ENCODE measurements at places on chromosomes 11 and 22. TPM values are rescaled to one million over a fixed set of nuclear protein-coding genes. Genes with fewer than 3 reads are reported as not detected.

PRAME gene
- 0.93 TPM for total RNA-seq

GTSE1 gene
- total RNA-seq: 34.6 TPM

STARD10 gene
- 17.8 TPM for total RNA-seq

B3GAT1 gene
- 10.2 TPM for total RNA-seq

BTG4 gene
- total RNA-seq: not detected

TEX54 gene
- 1.0 TPM for total RNA-seq

LRRC10B gene
- not detected for total RNA-seq

SPDYC gene
- not detected for total RNA-seq

PDGFB gene
- total RNA-seq: not detected

NXPE2 gene
- not detected for total RNA-seq

KCTD14 gene
- 0.45 TPM for total RNA-seq

KCNJ1 gene
- not detected for total RNA-seq

MUC15 gene
- total RNA-seq: not detected

DNA sequence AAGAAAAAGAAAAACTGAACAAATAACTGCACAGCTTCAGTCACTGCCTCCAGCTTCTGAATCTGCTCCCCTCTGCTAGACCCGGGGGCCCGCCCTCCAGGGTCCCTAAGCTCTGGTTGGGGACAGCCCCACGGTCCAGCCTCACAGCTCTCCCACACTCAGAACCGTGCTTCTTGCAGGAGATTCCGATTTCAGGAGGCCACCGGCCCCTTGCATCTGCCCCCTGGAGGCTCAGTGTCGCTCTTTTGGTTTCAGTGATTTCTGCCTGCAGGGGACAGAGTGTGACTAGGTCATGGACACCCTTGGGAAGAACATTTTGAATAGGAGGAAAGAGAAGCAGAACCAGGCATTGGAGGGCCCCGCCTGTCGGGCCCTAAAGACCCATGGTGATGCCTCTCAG, 23.1 kb upstream of the RPS3 start:
- H3K27me3 ChIP-seq: no peaks in the 10 kb centered on the region
- no peak for DNase-seq
- H3K4me3 ChIP-seq: no peak overlapping the region

- H3K4me3 ChIP-seq: peak within 1 kb of the TSS; percentile 66
- peaks cover 8% of the 10 kb centered on the region for H3K36me3 ChIP-seq
- peak within 1 kb of the TSS; percentile 65 for H3K27ac ChIP-seq
- DNase-seq: peak; percentile 87
These were observed at the start of gene RIN1 for GRCh38 chr11:66336234-66337102. Gene RIN1, minus strand, starts transcription at chr11:66336434. Its CDS starts 32 bp downstream, at chr11:66336402.

DNA sequence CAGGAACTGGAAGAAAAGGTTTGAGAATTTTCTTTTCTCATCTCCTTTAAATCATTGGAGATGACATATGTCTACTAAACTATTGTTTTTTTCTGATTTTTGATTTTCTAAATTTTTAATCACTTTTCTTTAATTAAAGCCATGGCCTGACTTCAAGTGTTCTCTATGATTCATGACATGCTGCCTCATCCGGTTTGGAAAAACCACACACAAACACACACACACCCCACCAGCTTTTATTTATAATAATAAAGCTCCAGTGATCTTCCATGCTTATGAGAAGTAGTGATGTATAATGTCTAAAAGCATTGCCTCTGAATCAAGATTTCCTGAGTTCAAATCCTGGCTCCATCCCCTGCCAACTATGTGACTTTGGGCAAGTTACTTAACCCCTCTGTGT, 179.2 kb downstream of the SPON1 start:
- H3K4me1 ChIP-seq: no peaks in the 10 kb centered on the region
- DNase-seq: no peak
- no peak overlapping the region for H3K27ac ChIP-seq
- H3K27me3 ChIP-seq: peaks cover 3% of the 10 kb centered on the region

DNA sequence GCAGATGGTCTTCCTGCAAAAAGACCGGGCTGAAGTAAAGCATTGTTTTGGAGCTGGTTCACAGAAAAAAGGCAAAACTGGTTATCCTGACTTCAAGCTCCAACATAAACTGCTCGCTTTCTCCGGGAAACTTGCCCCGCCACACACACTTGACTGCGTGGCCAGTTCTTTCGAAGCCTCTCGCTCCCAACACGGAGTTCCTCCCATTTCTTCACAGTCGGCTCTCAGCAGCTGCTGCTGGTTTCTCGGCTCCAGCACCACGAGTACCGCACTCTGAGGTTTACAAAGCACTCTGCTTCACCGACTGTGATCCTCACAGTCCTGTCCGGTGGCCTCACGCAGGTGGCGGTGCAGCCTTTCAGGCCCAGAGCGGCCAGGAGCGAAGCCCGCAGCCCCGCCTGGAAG, 264 bp downstream of the CHEK1 start:
- no peak for DNase-seq
- H3K4me3 ChIP-seq: peak overlapping the region; percentile 90
- H3K27me3 ChIP-seq: no peaks in the 10 kb centered on the region
- peaks cover 23% of the 10 kb centered on the region for H3K4me1 ChIP-seq

DNA sequence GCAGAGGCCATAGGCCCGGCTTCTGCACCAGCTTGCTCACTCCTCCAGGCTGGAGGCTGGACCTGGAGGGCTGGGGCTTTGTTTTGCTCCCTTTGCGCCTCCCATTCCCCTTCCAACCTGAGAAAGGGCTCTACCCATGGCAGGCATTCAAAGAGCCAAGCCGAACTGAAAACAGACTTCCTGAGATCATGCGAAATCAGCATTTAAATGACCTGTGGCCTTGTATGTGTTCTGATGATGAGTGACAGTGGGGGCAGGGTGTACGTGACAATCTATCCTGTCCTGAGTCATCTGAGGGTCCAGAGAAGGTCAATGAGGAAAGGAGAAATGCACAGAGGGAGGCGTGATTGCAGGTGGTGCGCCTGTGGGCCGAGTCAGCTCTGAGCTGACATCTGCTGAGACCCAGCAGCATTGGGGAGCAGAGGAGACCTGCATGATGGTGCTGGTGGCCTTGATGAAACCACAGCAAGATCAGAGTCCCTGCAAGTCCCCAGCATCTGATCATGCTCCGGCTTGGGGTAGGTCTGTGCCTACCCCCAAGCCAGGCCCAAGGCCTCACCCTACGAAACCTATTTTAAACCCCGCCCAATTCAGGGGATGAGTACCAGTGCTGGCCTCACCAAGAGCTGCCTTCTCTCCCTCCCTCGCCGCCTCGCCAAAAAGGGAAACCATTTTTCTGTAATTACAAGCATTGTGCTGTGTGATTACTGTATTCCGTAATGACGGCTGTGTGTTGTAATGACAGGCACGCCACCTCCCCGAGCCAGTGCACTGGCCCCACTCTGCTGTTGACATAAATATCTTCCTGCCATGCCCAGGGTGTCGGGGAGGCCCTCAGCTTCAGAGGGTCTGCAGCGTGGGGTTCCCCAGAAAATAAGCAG, 95.2 kb upstream of the ANO1 start:
- no peaks in the 10 kb centered on the region for H3K4me1 ChIP-seq
- DNase-seq: no peak
- no peaks in the 10 kb centered on the region for H3K36me3 ChIP-seq
- H3K27ac ChIP-seq: no peak overlapping the region

DNA sequence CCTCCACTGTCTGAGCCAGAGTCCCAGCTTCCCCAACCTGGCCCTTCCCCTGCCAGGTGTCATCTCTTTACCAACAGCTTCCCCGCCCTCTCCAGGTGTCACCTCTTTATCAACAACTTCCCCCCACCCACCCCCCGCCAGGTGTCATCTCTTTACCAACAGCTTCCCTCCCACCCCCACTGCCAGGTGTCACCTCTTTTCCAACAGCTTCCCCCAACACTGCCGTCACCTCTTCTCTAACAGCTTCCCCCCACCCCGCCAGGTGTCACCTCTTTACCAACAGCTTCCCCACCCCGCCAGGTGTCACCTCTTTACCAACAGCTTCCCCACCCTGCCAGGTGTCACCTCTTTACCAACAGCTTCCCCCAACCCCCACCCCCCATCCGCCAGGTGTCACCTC, 29.8 kb upstream of the TTLL12 start:
- H3K4me3 ChIP-seq: no peak overlapping the region
- H3K36me3 ChIP-seq: no peaks in the 10 kb centered on the region
- peaks cover 16% of the 10 kb centered on the region for H3K27me3 ChIP-seq
- no peaks in the 10 kb centered on the region for H3K4me1 ChIP-seq

GRCh38 chr11:19864141-19865140, 151.8 kb downstream of the NAV2 start:
- H3K4me3 ChIP-seq: no peak overlapping the region
- H3K4me1 ChIP-seq: no peaks in the 10 kb centered on the region
- no peak overlapping the region for H3K27ac ChIP-seq
- no peaks in the 10 kb centered on the region for H3K36me3 ChIP-seq
- no peak for DNase-seq
- no peaks in the 10 kb centered on the region for H3K27me3 ChIP-seq

GRCh38 chr22:25621986-25622385, 57.5 kb downstream of the GRK3 start:
- DNase-seq: no peak
- no peak overlapping the region for H3K27ac ChIP-seq
- H3K4me3 ChIP-seq: no peak overlapping the region
- H3K36me3 ChIP-seq: no peaks in the 10 kb centered on the region

- peaks cover 36% of the 10 kb centered on the region for H3K27me3 ChIP-seq
- H3K4me1 ChIP-seq: peaks cover 4% of the 10 kb centered on the region
- no peak overlapping the region for H3K27ac ChIP-seq
- H3K36me3 ChIP-seq: no peaks in the 10 kb centered on the region
These were observed 150.1 kb upstream of the UBASH3B start for GRCh38 chr11:122505304-122506006.

DNA sequence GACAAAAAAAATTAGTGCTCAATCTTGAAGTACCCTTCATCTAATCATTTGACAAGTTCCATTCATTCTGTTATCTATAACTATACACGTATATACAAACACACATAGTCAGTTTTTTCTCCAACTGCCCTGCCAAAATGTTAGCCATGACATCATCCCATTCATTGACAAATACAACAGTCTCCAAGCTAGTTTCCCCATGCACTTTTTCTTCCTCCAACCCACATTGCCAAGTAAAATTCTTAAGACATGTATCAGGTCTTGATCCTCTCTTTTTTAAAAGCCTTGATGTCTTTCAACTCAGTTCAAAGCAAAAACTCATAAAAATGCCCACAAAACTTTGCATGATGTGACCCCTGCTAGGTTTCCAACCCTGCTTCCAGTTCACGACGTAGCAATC, 58.1 kb downstream of the DDI1 start:
- no peak for DNase-seq
- no peaks in the 10 kb centered on the region for H3K36me3 ChIP-seq
- H3K27me3 ChIP-seq: no peaks in the 10 kb centered on the region
- no peak overlapping the region for H3K4me3 ChIP-seq
- H3K4me1 ChIP-seq: peaks cover 11% of the 10 kb centered on the region
- no peak overlapping the region for H3K27ac ChIP-seq

DNA sequence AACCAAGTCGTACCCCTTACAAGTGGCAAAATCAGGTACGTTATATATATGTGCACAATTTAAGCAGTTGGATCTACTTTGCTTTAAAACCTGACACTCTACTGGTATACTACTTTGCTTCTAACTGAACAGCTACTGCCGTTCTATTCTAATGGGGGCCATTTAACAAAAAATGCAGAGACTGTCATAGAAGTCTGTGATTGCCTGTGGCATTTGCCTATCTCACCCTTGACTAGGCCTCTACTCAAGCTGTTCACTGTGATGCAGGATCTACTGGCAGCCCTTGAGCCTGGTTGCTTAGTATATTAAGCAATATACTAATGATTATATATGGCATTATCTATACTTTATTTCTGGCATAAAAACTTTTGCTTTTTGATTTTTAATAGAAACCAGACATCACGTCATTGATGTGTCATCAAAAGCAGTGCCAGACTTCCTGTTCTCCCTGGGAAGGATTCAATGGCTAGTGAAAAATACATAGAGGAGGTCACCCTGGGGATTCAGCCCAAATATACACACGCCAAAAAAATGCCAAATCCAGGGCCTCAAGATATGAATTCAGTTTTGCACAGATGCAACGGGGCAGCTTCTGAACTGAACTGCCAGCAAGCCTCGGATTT, 40.0 kb upstream of the FIBIN start:
- no peak overlapping the region for H3K27ac ChIP-seq
- peaks cover 5% of the 10 kb centered on the region for H3K36me3 ChIP-seq
- H3K4me1 ChIP-seq: no peaks in the 10 kb centered on the region

- no peak overlapping the region for H3K27ac ChIP-seq
- H3K36me3 ChIP-seq: no peaks in the 10 kb centered on the region
- peaks cover 28% of the 10 kb centered on the region for H3K27me3 ChIP-seq
- no peaks in the 10 kb centered on the region for H3K4me1 ChIP-seq
- no peak overlapping the region for H3K4me3 ChIP-seq
These were observed 78.6 kb downstream of the PARVA start for GRCh38 chr11:12455938-12456337.

GRCh38 chr11:26187639-26188038, 144.3 kb upstream of the ANO3 start:
- no peak for DNase-seq
- H3K36me3 ChIP-seq: no peaks in the 10 kb centered on the region
- H3K4me3 ChIP-seq: no peak overlapping the region
- H3K27me3 ChIP-seq: no peaks in the 10 kb centered on the region
- H3K27ac ChIP-seq: no peak overlapping the region
- no peaks in the 10 kb centered on the region for H3K4me1 ChIP-seq

DNA sequence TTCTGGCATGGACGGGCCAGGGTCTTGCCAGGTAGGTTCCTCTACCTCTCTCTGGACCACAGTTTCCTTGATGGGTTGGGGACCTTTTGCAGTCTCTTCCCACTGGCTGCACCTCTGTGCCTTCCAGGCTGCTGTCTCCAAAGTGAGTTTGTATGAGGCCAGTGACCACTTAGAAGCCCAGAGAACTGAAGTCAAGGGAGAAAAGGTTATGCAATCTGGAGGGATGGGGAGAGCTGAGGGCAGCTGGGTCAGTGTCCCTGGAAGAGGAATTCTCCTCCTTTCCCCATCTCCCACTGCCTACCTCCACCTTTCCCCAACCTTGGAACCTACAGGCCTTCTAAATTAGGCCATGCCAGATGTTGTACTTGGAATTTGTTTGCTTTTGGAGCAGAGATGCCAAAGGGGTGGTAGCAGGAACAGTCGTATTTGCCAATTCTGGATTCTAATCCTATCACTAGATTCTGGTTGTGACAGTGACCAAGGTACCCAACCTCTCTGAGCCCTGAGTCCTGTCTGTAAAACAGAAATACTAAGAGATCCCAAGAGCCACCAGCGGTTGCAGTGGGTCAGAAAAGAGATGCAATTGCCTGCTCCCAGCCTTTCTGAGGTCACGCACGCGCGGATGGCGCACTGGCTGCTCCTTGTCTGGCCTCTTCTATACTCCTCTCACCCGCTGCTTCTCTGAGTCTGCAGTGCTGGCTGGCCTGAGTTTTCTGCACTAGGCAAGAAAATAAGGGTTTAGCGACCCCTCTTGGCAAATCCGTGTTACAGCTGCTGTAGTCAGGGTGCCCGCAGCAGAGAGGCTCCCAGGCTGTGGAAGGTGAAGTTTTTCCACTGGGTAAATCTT, 10.7 kb upstream of the ACCSL start:
- peaks cover 23% of the 10 kb centered on the region for H3K27me3 ChIP-seq
- no peak overlapping the region for H3K27ac ChIP-seq
- peaks cover 5% of the 10 kb centered on the region for H3K36me3 ChIP-seq
- no peak overlapping the region for H3K4me3 ChIP-seq

GRCh38 chr22:31607696-31608095, 54.3 kb downstream of the PISD start:
- no peak for DNase-seq
- no peak overlapping the region for H3K4me3 ChIP-seq
- no peaks in the 10 kb centered on the region for H3K36me3 ChIP-seq
- H3K4me1 ChIP-seq: no peaks in the 10 kb centered on the region

GRCh38 chr22:39900306-39901227, at the start of gene GRAP2:
Gene GRAP2, plus strand, starts transcription at chr22:39901084. Its CDS starts 46,023 bp downstream, at chr22:39947107.
- H3K4me1 ChIP-seq: peaks cover 39% of the 10 kb centered on the region
- H3K27me3 ChIP-seq: no peaks in the 10 kb centered on the region
- peak within 1 kb of the TSS; percentile 98 for H3K4me3 ChIP-seq
- DNase-seq: peak; percentile 81
- no peaks in the 10 kb centered on the region for H3K36me3 ChIP-seq
- peak within 1 kb of the TSS; percentile 98 for H3K27ac ChIP-seq

All from natural killer cell treated with Interleukin-12 subunit alpha and Interleukin-12 subunit beta and Interleukin-15 and Interleukin-18, amount 100 ng/mL, for 72 hours (primary cell).